ENCODE measurements at places on chromosomes 5 and 9.

DNA sequence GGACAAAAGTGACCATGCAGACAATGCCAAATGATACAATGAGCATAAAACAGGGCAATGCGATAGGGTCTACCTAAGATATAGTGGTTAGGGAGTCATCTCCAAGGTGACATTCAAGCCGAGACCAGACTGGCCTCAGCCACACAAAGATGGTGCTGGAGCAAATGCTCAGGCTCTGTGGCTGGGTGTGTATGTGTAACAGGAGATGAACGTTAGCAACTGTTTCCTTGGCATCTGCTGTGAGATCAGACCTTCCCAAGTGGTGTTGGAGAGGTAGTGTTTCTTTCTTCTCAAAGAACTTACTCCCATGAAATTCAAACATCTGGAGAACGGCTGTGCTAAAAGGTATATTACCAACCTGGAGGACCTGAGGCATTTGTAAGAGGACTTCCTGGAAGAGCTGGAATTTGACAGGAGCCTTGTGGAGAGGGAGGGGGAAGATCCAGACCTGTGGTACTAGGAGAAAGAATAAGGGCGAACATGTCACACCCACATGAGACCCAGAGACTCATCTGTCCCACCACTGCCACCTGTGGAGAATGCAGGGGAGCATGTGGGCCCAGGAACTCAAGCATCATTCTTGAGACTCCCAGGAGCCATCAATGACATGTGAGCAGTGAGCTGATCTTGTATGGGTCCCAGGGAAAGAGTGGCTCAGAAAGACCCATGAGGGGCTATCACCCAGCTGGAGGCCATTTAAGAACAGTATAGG is 21.4 kb upstream of the ANXA6 start:
- no peak for DNase-seq

DNA sequence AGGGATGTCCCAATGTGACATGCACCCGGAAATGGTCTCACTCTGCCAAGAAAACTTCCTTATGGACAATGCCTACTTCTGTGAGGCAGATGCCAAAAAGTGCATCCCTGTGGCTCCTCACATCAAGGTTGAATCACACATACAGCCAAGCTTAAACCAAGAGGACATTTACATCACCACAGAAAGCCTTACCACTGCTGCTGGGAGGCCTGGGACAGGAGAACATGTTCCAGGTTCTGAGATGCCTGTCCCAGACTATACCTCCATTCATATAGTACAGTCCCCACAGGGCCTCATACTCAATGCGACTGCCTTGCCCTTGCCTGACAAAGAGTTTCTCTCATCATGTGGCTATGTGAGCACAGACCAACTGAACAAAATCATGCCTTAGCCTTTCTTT is 37.6 kb upstream of the CCDC152 start:
- DNase-seq, result no peak

DNA sequence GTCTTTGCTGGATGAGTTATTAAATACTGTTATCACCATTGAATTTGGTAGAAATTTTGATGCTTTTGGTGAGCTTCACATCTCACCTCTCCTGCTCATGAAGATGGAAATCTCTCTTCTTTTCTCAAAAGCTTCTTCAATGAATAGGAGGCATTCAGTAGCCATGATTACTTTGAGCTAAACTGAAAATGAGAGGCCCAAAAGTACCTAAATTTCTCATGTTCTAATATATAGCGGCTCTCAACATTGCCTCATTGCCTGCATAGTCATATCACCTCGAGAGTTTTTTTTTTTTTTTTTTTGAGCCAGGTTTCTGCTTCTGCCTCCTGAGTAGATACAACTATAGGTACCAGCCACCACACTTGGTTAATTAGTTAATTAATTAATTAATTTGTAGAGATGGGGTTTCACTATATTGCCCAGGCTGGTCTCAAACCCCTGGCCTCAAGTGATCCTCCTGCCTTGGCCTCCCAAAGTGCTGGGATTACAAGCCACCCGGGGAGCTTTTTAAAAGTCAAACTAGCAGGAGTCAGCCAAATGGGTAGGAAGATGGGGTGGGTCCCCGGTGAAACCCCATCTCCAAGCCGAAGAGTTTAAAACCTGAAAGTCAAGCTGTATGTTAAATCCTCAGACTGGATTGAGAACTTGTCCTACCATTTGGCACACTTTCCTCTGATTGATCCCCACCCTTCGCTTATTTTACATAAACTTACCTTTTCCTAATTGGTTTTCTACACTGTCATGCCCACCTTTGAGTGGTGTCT is 169.0 kb downstream of the DOCK2 start:
- DNase-seq, result no peak

- DNase-seq, result no peak
These were observed 226.7 kb upstream of the PTGER4 start for GRCh38 chr5:40452874-40453624.

DNA sequence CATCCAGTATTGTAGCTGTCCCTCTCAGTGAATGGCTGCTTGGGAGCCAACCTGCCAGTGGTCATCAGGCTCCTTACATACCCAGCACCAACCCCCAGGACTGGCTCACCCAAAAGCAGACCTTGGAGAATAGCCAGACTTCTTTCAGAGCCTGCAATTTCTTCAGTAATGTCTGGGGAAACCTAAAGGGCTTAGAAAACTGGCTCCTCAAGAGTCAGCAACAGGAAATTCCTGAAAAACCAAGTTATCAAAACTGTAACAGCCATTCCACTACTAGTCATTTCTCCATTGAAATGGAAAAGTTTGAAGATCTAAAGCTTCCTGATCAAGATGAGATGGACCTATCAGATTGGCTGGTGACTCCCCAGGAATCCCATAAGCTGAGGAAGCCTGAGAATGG is 12.3 kb upstream of the STING1 start:
- no peak for DNase-seq

DNA sequence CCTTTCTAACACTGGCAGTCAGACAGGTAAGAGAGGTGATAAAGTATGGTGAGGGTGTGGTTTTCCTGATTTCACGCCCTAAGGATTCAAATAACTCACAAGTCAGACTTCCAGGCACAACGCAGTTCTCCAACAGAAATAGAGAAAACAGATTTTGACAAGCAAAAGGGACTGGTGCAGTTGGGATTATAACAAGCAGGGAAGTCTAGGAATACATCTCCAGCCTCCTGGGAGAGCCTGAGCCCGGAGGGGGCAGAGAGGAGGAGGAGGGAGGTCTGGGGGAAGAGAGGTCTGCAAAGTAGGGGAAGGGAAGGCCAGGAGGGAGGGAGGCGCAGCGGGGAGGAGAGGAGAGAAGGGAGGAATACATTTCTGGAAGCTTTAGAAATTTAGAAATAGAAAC is 1.6 kb downstream of the CMBL start:
- DNase-seq, result no peak

GRCh38 chr5:176889321-176890280 is 9.5 kb downstream of the HK3 start:
- DNase-seq, result no peak

DNA sequence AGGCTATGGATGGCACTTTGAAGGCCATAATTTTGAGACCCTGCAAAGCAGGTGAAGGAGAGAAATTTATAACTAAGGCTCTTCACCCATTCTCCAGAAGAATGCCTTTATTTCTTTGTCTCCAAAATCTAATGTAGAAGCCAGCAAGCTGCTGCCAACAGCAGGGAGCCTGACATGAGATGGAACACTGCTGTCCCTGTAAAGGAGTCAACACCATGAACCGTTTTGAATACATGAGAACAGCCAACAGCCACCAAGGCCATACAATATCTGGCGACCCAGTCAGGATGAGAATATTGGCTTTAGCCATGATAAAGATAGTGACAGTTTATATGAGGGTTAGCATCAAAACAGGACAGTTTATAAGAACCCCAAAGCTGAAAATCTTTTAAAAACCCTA is 121.2 kb upstream of the LIFR start:
- DNase-seq, result no peak

GRCh38 chr5:163445345-163445744 is 8.0 kb downstream of the CCNG1 start:
- no peak for DNase-seq

- DNase-seq, result no peak
These were observed 113.3 kb downstream of the ADRB2 start for GRCh38 chr5:148939676-148940075.

GRCh38 chr9:98989036-98990000 is 45.6 kb downstream of the COL15A1 start:
- DNase-seq, result no peak

DNA sequence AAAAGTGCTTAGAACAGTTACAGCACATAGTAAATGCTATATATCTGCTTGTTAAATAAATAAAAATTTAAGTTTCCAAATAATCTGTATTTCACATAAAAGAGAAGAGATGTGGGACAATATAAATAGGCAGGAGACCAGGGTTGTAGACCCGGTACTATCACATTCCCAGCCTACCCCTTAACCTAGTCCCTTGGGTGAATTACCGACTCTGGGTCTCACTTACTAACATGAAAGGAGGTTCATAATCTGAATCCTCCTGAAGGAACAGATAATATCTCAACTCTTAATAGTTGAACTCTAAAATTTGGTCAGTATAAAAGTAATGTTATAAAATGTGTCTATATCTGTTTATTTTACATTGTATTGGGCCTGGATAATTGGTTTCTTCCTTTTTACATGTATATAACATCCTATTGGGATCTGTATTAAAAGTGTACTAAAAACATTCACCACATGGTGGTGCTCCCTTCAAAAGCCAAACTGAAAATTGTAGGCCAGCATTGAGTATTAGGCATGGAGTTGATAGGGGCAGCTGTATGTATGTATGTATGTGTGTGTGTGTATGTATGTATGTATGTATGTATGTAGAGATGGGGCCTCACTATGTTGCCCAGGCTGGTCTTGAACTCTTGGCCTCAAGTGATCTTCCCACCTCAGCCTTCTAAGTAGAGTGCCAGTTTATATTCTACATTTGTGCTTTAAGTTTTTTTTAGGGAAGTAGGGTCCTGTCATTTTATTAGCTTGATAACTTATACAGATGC is 64.2 kb upstream of the ABL1 start:
- DNase-seq, result no peak

DNA sequence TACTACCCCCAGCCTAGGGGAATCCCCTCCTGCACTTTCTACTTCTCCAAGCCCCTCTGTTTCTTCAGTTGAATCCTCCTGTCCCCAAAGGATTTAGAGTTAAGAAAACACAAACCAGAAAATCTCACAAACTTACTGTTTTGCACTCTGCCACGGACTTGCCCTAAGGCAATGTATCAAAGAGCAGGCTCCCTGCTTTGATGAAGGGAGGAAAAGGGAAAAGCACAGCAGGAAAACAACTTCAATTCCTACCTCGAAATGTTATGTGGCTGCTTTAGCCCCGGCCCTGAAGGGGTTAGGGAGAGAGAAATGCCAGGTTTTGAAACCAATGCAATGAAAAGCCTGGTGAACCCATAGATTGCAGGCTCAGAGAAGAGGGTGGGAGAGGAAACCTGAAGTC is 254.7 kb downstream of the MAN2A1 start:
- DNase-seq, result no peak
